Neural crest cell (in vitro differentiated cells): ENCODE measurements at places on chromosomes 6 and 20.

GRCh38 chr20:38369389-38369788, 23.1 kb downstream of the LBP start:
- no peak for DNase-seq

- no peak for DNase-seq
Measured at GRCh38 chr20:62966212-62967148, 14.0 kb downstream of the SLC17A9 start.

DNA sequence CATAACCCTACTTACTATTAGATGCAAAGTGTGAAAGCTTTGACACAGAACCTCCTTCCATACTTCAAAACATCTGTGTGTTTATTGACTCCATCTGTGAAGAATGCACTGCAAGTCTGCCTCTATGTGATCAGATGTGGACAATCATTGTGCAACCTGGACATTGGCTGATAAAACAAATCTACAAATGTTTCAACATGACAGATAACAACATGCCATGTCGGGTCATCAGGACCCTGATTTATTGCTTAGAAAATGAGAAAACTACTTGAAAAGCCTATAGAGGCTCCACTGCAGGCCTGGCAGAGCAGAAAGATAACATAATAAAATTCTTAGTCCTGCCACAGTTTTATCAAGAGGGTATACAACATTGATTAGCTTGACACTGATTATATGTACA, 1286.4 kb downstream of the GRIK2 start:
- no peak for DNase-seq

DNA sequence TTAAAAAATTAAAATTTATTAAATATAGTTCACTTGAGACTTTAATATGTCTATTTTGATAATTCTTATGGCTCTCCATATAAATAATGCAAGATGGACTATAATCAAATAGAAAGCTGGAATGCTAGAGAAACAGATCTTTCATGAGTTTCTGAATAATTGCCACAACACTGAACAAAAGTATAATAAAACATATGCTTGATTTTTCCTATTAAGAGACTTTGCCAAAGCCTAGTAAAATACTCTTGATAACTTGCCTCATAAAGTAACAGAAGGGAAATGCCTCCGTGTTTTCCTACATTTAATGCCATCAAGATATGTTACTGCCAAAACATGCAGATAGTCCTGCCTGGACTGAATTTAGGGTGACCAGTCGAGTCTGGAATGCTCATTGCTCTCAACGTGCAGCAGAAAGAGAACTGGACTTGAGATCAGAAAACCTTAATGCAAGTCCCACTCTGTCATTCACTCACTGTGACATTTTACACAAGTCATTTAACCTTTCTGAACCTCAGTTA, 153.2 kb downstream of the AIG1 start:
- no peak for DNase-seq
